ENCODE measurements at places on chromosomes 6 and 20.

DNA sequence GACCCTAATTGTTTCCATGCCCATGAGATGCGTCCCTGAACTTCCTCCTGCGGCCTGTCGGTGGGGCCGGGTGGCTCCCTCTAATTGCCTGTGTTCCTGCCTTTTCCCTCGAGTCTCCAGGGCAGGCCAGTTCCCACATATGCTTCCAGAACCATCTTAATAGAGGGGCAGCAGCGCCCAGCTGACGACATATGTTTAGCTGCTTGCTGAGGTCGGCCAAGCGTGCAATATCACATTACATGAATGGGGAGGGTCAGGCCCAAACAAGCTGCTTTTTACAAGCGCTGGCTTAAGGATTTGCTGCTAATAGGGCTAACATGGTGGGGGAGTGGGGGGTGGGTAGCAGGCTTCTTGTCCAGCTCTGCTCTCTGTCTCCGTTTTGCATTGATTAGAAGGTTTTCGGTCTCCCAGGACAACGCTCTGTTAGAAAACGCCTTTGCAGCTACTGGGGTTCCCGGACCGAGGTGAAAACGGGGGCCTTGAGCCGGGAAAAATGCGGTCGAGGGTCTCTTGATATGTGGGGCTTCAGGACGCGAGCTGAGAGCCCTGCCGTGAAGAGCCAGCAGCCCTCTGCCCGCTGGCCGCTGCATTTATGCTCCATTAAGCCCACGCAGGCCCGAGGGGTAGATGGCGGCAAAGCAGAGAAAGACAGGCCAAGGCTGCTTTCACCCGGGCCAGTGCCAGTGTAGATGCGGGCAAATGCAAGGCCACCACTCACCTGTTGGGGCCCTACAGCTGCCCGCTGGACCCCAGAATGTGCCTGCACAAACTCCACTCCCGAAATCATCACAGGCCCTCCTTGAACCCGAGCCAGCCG, 308.5 kb downstream of the BMP7 start:
- no peak for DNase-seq

- no peak for DNase-seq
Measured at GRCh38 chr6:14966906-14967711, 278.8 kb upstream of the JARID2 start.

DNA sequence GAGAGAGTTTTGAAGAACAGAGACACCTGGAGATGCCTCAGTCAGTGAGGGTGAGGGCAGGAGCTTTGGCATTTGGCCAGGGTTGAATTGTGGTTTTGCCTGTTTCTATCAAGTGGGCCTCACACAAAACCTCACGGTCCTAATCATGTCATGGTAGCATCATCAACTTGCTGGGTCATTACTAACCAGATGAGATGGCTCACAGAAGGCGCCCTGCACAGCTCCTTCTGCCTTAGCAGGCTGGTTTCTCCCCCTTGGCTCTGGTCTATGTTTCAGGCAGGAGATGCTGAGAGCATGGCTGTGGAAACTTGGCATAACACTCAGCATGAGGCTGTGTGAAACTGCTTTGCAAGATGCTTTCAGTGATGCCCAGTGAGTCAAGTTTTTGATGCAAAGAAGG, 99.3 kb downstream of the LRRC1 start:
- DNase-seq: no peak

- DNase-seq: no peak
Measured at GRCh38 chr6:8703059-8703458, 267.7 kb upstream of the SLC35B3 start.

DNA sequence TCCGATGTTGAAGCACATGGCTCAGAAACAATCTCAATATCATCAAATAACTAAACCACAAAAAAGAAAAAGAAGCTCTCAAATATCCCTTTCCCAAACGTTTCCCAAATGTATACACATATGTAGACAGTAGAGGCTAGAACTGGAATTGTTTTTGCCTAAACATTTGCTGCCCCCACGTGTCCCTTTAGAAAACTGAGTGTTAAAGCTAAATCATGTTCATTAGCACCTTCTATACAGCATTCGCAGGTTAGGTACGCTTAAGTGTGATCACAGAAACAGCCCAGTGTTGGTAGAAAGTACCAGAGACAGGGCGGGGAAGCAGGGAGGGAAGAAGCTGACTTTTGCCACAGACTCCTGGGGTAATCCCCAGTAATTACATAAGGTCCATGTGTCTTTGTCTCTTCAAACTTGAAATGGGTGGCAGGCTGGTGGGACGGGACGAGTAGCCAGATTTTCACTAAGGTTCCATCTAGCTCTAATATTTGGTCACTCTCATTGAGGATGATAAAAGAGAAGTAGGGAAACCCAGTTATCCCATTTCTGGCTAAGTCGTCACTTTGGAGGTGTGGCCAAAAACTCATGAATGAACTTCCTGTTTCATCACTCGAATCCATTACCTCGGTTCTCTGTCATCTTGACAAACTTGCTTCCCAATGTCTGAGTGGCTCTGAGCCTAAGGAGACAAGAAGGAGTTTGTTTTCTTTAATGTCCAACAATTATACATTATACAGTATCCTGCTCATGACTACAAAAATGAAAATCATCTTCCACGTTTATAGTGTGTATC, 15.0 kb upstream of the TFAP2A start:
- DNase-seq: peak; percentile 80

GRCh38 chr6:47118611-47119010, 76.5 kb upstream of the ADGRF1 start:
- DNase-seq: peak; percentile 27

DNA sequence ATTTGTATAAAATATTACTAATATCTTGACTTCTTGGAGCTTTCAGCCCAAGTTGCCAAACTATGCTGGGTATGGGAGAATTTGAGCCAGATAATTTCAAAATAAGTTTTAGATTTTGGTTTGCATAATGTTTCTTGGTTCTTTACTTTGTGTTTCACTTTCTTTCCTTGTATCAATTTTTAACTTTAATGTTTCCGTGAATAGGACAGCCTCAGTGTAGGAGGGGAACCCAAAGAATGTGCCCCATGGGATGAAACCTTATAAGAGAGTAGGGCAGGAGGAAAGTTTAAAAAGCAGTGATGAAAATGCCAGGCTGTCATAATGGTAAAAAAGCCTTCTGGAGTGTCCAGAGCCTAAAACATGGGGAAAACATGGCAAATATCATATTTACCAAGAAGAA, 252.4 kb upstream of the IRAK1BP1 start:
- no peak for DNase-seq

DNA sequence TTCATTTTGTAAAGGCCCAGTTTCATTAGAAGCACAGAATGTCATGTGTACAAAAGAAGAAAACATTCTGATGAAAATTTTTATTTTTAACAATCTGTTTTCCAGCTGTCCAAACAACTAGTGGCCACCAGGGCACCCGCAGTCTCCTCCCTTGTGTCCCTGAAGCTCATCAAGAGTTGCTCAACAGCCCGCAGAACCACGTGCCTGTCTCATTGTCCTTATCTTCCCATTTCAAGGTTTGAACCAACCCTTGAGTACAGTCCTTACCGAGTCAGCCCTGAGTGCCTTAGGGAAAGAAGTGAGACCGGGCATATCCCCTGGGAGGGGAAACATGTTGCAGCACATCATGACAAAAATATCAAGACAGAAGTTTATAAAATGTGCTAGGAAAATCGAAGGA, 15.9 kb upstream of the ZNF133 start:
- DNase-seq: no peak

DNA sequence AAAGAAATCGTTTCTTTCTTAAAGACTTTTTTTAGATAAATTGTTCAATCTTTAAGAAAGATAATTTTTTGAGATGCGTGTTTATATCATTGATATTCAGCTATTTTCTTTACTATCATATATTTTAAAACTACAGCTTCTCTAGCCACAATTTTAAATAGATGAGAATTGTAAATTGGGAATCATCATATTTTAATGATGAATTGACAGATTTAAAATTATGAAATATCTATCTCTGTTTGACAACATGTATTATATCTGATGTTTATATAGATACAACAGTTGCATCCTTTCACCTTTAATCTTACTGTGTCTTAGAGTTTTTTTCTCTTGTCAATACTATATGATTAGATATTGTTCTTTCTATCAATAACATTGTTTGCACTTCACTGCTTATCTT, 762.3 kb upstream of the GJE1 start:
- no peak for DNase-seq

DNA sequence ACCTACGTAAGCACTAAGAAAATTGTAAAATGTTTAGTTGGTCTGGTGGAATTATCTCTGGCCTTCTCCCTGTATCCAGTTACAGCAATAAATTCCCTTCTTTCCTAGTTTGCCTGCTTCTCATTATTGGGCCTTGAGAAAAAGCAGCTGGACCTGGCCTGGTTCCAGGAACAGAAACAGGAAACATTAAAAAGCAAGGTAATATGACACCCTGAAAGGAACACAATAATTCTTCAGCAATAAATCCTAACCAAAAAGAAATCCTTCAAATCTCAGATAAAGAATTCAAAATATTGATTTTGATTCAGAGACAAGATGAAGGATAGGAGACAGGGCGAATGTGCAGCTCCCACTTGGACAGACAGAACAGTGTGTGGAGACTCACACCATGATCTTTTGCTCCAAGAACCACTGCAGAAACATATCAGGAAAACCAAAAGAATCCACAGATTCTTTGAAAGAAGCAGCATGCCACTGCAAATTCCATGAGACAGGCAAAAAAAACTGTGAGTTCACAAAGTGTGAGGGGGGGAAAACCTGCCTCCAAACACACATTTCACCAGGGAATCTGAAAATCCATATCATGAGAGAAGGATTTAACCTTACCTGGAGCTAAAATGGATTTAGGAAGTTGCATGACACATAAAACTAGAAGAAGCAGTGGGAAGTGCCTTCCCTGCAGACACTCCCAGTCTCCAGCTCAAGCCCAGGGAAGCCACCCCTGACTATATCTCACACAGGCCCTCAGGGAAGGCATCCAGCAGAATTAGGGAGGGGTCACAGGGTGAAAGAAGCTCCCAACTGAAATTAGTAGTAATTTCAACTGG, 28.9 kb downstream of the TREM1 start:
- no peak for DNase-seq

- no peak for DNase-seq
Measured at GRCh38 chr20:21338291-21338690, 35.2 kb downstream of the XRN2 start.

DNA sequence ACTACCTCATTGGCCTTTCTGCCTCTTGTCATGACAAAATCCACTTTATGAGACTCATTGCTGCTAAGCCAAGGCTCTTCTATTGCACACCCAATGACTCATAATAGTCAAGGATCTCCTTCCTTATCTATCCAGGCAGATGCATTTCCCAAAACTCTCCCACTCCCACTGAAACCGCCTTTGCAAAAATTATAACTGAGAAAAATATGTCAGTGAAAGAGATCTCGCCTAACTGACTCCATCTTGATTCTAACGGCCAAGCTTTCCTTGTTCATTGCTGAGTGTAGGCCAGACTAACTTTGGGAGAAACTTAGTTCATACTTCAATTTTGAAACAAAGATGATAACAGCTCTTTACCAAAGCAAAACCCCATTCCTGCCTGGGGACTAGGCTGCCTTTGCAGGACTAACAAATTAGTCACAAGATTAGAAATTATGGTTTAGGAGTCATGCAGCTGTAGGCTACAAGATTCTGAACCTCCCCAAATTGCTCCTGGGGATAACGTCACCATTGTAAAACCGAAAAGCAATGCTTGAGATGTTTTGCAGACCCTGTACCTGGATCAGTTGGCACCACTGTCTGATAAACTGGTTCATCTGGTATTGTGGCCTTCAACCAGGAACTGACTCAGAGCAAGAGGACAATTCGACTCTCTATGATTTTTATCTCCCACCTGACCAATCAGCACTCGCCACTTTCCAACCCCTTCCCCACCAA, 47.1 kb downstream of the HAO1 start:
- DNase-seq: no peak

GRCh38 chr6:135555550-135555949, 58.0 kb upstream of the AHI1 start:
- peak; percentile 50 for DNase-seq

GRCh38 chr6:161639772-161640171, 365.9 kb upstream of the AGPAT4 start:
- DNase-seq: no peak

DNA sequence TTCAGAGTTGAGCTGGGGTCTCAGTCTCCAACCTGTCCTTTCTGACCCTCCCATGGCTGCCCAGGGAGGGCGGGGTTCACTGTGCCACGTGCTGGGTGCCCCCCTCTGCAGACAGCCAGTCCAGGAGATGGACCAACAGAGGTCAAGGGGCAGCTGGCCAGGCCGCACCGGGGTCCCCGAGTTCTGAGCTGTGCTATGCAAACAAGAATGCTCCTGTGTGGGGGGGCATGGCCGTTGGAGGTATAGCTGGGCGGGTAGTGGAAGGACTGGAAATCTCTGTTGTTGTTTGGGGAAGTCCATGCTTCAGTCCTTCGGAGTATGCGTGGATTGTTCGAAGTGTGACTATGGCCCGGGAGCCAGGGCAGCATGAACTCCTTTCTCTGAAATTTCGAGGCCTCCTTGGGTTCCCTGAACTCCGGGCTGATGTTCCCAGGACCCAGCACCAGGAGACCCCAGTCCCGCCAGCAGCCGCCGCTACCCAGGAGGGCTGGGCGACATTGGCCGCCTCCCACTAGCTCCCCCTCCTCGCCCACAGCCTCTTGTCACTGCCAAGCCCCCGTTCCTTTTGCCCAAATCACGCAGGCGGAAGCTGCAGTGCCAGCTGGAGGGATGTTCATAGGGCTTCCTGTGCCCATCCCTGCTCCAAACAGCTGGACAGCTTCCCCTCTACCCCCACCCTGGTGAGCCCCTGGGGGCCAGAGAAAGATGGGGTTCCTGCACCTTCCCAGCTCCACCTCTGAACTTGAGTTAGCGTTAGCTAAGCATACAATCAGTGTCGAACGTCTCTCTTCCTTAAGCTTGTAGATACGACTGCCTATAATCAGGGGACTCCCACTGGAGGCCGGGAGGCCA, 126.6 kb downstream of the TAF4 start:
- no peak for DNase-seq

DNA sequence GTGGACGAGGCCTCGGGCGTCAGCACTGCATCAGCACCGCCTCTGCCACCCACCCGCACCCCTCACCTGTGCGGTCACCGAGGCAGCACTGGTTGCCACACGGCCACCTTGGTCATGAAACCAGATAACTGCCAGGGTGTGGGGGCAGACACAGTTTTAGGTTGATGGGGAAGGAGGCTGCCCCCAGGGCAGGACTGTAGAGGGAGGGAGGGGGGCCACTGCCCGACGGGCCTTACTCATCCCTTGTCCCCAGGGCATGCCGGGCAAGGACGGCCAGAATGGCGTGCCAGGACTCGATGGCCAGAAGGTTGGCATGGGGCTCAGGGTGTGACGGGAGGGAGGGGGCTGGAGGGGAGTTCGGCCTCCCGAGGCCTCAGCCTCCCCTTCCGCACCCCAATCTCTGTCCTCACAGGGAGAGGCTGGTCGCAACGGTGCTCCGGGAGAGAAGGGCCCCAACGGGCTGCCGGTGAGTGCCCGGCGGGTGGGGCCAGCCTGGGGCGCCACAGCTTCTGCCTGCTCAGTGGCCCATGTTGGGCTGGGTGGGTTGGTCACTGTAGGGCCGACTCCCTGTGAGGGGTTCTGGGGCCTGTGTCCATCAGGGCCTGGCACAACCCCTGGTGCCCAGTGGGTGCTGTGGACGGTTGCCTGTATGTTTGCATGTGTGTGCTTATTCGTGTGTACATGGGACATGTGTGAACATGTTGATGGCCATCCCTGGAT, 11.8 kb downstream of the COL9A3 start:
- DNase-seq: no peak
